NCI-H1436 treated with DMSO at 0.1 percent for 48 hours (cell line): ENCODE measurements at places on chromosomes 13 and 19.

DNA sequence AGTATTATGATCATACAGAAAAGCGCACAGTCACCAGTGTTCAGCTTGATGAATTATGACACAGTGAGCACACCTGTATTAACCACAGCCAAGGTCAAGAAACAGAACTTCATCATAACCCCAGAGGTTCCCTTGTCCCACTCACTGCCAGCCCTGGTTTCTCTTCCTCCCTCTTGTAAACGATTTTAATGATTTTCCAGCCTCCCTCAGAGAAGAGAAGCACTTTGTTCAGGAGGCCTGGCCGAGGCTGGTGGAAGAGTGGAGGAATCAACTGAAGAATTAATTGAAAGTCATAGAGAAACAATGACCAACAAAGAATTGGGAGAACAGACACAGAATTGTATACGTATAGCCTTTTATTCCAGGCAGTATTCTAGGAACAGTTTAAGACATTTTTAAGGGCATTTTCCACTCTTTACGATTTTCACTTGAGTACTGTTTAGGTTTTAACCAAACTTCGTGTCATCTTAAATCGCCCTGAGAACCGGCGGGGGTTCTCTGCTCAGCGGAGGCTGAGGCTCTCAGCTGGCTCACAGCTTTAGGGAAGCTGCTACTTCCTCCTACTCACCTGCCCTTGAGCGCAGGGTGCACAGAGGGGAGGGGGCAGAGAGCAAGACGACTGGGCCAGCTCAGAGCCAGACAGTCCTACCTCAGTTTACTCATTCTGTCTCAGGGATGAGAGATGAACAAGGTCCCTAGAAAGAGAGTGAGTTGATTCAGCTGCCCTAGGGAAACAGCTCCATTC lies 108.6 kb downstream of the AKAP11 start:
- DNase-seq = no peak

DNA sequence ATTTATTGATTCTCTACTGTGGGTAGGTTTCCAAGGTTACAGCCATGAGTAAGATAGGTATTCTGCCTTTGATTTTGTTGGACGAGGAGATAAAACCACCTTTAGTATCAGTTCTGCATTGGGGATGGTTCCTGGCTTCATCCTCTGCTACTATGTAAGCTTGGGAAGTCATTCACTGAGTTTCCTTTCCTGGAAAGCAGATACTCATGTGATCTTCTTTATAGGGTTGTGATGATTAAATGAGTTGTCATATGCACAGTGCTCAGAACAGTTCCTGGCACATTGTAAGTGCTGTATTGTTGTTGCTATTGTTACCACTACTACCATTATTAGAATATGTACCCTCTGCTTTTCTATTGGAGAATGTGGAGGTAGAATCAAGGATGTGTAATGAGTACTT lies 13.1 kb upstream of the WTIP start:
- no peak for DNase-seq

DNA sequence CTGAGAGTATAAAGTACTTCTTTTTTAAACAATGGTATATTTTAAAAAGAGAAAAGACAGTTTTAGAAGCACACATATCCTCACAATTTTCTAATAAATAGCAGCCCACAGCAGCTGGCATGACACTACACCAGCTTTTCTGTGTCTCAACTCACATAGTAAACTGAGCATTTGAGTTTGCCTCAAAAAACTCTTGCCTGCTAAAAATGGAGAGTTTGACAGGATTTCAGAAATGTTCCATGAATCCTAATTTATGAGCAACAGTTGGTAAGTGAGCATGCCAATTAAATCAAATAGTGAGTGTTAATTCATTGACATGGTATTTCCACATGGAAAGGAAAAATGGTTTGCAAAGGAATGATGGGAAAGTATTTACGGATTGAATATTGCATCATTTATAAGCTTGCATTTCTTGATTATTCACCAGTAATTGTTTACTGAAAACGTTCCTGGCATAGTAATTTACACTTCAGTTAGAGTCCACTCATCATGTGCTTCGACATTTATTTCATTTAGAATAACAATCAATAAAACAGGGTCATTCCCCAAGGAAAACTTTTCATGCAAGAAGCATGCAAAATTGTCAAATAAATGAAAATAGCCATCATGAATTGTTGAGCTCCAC lies 323.0 kb downstream of the EFNB2 start:
- DNase-seq = no peak

DNA sequence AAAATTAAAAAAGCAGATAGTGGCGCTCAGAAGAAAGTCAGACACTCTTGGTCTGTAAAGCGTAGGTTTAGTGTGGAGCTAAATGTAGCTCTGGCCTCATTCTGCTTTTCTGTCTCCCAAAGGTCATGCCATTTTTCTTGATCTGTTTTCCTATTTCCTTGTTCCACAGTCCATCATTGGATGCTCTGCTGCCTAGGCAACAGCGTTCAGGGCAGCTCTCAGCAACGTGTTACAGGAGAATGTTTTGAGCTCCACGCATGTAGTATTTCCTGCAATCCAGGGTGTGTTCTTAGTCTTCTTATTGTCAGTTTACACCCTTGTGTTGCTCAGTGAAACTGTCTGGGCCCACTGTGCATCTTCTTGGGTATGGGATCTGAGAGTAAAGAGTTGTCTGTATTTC lies 46.0 kb upstream of the PCDH8 start:
- no peak for DNase-seq
